Activated T-cell treated with anti-CD3 and anti-CD28 coated beads, Interleukin-2, amount 50 U/mL, for 24 hours (primary cell): ENCODE measurements at places on chromosomes 2 and 18.

DNA sequence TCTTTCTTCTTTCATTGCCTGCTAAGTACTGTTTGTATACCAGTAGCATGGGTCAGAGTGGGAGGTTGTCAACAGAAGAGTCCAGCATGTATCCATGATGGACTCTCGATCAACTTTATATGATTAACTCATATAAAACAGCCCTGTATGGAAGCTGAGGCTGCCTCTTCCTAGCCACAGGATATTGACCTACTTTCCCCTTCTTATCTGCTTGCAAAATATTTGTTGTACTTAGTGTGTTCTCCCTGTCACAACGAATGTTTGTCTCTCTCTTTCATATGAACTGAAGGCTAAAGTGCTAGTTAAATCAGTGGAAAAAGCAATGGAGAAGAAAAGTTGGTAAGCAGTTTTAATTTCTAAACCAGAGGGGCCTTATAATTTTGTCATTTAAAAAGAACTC lies 17.8 kb downstream of the MYO1B start:
- no peak for DNase-seq

DNA sequence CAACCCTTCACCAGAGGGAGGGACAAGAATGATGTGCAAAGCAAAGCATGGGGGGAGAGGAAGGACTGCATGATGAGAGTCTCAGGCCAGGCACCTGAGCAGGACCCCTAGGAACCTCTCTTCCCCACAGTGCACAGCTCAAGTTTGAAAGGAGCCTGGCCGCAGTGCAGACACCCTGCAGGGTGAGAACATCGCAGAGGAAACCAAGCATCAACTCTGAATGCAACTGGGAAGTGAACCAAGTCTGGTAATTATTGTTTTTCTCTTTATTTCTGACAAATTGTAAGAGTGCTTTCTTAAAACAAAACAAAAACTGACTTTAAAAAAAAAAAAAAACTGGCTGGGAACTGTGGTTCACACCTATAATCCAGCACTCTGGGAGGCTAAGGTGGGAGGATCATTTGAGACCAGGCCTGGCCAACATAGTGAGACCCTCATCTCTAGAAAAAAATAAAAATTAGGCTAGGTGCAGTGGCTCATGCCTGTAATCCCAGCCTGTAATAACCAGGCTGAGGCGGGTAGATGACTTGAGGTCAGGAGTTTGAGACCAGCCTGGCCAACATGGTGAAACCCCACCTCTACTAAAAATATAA lies 15.3 kb downstream of the NPC1 start:
- no peak for DNase-seq

GRCh38 chr2:150140777-150141176 lies 346.7 kb downstream of the RND3 start:
- no peak for DNase-seq

- no peak for DNase-seq
These were observed 42.0 kb downstream of the PKP4 start for GRCh38 chr2:158498749-158499136.

- no peak for DNase-seq
These were observed 272.9 kb downstream of the PAX3 start for GRCh38 chr2:222025881-222026271.

DNA sequence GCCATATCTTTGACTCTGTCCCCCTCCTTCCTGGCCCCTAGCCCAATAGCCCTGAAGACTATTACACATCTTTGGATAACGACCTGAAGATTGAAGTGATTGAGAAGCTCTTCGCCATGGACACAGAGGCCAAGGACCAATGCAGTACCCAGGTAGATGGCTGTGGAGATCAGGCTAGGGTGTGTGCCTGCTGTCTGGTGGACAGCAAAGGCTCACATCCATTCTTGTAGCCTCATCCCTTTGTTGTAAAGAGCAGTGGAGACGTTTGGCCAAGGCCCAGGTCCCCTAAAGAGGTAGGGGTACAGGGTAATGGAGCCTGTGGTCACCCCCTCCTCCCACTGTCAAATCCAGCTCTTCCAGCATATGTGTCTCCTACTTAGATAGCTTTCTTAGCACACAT lies 81.4 kb downstream of the EPAS1 start:
- DNase-seq, result no peak

DNA sequence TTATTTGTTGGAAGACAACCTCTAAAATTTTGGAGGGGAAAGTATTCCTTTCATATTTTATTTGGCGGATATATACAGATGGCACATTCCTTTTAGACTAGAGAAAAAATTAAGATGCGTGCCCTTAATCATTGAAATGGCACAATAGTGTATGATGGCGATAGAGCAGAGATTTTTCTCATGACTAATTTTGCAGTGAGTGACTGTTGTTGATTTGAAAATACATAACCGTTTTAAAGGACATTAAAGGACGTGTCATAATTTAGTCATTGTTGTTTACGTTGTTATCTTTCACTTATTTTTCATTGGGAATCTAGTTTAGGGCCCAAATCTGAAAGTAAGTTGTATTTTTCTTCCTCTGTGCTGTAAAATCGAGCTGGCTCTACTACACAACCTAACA lies 61.7 kb downstream of the CERS6 start:
- DNase-seq, result no peak

- no peak for DNase-seq
These were observed 44.2 kb upstream of the YWHAQ start for GRCh38 chr2:9674891-9675414.

DNA sequence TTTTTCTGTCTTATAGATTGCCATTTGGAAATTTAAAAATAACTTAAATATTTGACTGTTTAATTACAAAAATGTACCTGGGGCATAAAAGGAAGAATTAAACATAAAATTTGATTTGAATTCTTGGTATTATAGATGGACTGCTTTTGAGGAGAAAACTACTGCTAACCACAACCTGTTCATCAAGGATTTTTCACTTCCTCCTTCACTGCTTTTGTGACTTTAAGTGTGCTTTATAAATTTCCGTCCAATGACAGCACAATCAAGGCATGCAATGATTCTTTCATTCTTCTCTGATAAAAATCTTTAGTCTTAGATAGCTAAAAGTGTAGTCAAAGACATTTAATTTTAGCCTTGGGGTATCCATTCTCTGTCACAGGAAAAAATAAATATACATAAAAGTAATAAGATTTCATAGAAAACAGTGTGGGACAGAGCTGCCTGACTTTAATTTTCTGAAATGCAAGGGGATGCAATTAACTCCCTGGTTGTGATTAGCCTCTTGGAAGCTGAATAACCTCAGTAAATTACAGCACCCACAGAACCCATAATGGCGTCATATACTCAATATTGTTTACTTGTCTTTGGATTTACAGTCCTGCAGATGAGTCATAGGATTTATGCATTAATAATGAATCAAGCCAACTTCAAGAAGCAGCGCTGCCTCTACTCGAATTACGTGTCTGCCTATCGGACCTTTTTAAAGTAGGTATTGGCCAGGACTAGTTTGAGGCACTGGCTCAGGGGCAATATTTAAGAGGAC lies 587.9 kb downstream of the NRXN1 start:
- no peak for DNase-seq

- DNase-seq, result no peak
These were observed 32.5 kb upstream of the PUM2 start for GRCh38 chr2:20382965-20383810.

DNA sequence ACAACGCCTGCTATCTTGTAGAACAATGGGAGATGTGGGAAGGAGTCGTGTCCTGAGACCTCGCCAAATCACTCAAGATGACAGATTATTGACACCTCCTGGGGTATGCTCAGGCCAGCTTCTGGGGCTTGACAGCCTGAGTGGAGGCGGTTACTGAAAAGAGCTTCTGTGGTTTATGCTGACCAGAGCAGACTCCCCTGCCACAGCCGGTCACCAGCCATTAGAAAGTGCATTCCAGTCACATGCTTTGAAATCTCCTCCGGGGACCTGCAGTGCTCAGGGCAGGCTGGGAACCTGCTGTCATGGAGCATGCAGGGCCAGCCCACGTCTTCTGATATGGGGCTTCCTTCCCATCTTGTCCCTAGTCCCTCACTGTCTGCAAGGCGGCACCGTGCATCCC lies 215.9 kb downstream of the SEPTIN10 start:
- DNase-seq, result no peak

- no peak for DNase-seq
These were observed 26.8 kb downstream of the PDK1 start for GRCh38 chr2:172582656-172583055.

DNA sequence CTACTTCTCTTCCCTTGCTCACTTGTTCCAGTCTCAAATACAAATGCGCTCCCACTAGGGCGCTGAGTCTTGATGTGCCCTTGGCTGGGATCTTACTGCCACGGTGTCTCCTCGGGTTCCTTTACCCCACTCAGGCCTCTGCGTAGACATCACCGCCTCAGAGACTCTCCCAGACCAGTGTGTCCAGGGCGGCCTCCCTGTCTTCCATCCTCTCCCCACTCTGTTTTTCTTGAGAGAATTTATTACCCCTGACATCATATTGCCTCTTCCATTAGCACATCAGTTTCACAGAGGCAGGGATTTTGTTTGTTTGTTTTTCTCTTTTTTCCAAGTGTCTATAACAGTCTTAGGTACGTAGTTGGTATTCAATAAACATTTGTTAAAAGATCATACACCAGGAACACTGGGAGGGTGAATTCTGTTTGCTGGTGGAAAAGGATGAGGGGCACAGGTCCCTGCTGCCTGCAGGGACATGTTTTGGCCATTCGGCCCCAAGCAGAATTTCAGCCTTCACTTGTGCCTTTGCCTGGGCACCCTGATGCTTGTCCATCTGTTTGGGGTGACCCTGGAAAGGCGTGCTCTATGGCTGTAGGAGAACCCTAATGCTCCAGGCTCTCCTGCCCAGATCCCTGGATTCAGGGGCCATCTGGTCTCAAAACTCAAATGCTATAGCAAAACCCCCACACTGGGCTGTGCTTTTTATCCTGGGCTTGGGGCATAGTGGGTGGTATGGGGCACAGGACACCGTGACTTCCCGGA lies 55.0 kb downstream of the RPL37A start:
- DNase-seq, result no peak

DNA sequence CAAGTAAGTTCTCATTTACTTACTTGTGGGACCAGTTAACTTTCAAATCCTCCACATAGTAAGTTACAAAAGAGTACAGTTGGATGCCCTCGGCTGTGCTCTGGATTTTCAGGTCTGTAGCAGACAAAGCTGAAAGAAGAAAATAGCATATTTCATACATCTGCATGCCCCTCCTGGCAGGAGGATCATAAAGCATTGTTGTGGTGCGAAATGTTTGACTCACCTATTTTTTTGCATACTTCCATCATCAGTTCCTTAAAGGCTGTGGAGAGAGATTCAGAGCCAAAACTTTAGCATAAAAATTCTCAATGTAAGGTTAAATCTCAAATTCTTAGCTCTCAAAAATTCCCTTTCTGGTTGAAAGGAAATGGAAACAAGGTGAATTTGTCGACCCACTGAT lies 70.8 kb upstream of the LPIN2 start:
- no peak for DNase-seq

DNA sequence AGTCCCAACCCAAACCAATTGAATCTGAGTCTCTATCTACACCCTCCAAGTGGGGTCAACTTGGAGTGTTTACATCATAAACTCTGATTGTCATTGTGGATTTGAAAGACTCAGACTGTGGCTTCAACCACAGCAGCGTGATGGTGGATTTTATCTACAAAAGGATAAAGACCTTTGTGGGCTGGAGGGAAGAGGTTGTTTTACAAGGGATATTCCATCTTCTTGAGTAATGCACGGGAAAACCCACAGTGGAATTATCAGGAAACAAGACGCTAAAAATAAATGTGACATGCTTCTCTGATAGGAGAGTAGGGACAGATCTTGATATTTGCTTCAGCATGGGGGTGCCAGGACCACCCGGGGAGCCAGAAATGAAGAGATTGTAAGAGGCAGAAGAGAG lies 93.5 kb downstream of the LPIN1 start:
- no peak for DNase-seq

DNA sequence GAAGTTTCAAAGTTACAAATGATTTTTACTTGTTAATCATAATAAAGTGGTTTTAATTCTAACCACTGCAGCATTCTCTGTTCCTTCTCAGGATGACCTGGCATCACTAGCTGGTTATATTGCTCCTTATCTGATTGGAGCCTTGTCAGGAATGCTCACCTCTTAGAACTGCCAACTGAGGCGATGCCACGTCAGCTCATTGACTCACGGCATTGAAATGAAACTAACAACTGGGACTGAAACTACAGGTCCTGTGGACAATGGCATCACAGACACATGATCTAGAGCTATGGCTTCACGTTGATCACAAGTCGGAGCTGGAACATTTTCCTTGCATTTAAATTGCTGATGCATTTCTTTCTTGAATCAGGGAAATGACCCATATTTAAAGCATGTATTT lies 54.9 kb upstream of the MAP2 start:
- no peak for DNase-seq

DNA sequence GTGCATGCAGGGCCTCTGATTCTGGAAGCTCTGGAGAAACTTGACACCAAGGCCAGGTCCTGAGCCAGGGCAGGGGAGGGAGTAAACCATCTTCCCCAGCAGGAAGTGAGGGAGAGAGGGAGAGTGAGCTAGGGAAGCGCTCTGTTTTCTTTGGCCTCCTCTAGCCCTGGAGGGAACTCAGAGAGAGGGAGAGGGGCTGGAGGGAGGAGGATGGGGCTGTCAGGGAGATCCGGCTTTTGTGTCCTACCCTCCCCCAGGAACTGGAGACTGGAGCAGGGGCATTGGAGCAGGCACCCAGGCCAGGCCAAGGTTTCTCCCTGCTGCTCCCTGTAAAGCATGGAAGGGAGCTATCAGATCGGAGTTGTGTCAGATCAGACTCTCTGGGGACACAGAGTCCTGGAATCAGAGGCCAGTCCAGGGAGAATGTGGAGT lies 22.7 kb upstream of the PKDCC start:
- no peak for DNase-seq

GRCh38 chr2:204335451-204336058 lies 209.7 kb upstream of the PARD3B start:
- DNase-seq, result no peak

DNA sequence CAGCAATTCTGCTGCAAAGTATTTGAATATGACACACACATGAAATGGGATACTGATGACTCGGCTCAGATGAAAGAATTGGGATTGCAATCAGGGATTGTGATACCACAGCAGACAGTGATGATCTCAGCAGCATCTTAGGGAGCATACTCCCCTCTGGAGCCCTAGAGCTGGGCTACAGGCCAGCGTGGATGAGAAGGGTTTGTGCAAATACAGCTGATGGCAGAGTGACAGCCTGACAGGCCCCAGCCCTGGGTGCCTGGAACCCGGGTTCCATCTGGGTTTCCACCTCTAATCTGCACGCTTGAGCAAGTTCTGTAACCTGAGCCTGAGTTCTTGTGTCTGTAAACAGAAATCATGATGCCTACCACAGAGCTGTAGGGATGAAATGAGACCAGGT lies 418.0 kb downstream of the LRATD1 start:
- no peak for DNase-seq

DNA sequence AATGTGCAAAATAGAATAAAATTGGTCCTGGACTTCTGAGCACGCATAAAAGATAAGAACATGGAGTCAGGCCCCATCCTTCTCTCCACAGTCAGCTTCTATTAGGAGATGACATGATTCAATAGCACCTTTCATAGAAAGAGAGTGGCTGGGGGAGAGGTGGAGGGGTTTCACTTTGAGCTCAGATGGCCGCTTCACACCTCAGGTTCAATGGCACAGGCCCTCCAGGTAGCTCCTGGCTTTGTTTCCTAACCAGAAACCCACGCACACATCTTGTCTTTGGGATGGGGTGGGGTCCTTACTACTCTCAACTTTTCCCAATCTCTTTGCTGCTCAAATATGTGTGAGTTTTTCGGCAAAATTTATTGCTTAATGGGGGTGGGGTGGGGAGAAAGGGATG lies 332.3 kb downstream of the CLIP4 start:
- DNase-seq, result no peak
